Midbrain (tissue), 1 donor: ENCODE measurements at places on chromosomes 3 and 15.

GRCh38 chr15:89799011-89799911 is 15.4 kb downstream of the ANPEP start:
- no peak for DNase-seq

GRCh38 chr15:100762913-100763834 is 116.5 kb upstream of the ALDH1A3 start:
- no peak for DNase-seq

GRCh38 chr3:147189016-147189415 is 217.3 kb downstream of the ZIC4 start:
- DNase-seq: no peak

GRCh38 chr3:55484191-55484689 is 2.9 kb downstream of the WNT5A start:
- no peak for DNase-seq

- DNase-seq: no peak
Measured at GRCh38 chr3:36981006-36981405, 11.9 kb downstream of the EPM2AIP1 start.

GRCh38 chr3:10004960-10005564 is 18.4 kb upstream of the EMC3 start:
- no peak for DNase-seq

- DNase-seq: no peak
Measured at GRCh38 chr3:52458031-52458760, 2.8 kb downstream of the NISCH start.

DNA sequence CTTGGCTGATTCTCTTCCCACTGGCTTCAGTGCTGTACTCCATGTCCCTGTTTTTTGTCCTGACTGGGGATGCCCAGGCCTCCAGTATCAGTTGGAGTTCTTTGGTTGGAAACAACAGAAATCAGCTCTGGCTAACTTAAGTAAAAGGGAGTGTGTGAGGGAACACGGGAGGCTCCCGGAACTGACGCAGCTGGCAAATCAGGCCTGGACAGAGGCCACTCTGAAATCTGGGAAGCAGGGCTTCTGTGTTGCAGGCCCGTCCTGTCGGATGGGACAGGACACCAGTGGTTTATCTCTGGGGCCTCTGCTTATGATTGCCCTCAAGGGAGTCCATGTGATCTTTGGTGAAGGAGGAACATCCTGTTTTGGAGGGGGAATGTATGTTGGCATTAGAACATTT is 124.3 kb downstream of the CHCHD6 start:
- DNase-seq: no peak

GRCh38 chr3:15434756-15435155 is 7.4 kb downstream of the EAF1 start:
- no peak for DNase-seq
